Right renal pelvis (tissue), 4 donors: ENCODE measurements at places on chromosomes 7 and 10. TPM values are rescaled to one million over a fixed set of nuclear protein-coding genes. Genes with fewer than 3 reads are reported as not detected.

Gene PNLIPRP3
- not detected for polyA plus RNA-seq

Gene PLAU
- 24.2 TPM for polyA plus RNA-seq

Gene CLDN15
- polyA plus RNA-seq, result 11.9 TPM

Gene IRF5
- 7.4 TPM for polyA plus RNA-seq

Gene MSMB
- polyA plus RNA-seq, result not detected

Gene TRPV5
- polyA plus RNA-seq, result 0.58 TPM

Gene AKR1C4
- not detected for polyA plus RNA-seq

Gene PROSER2
- polyA plus RNA-seq, result 6.2 TPM

Gene MYO1G
- 0.51 TPM for polyA plus RNA-seq

Gene NPTX2
- 3.1 TPM for polyA plus RNA-seq

Gene AGR2
- 87.7 TPM for polyA plus RNA-seq

Gene TMEM236
- 0.14 TPM for polyA plus RNA-seq

Gene C10orf67
- polyA plus RNA-seq, result 2.4 TPM

Gene CASTOR2
- 7.2 TPM for polyA plus RNA-seq

Gene AGR3
- polyA plus RNA-seq, result 2.0 TPM

Gene MALRD1
- polyA plus RNA-seq, result 2.8 TPM

Gene HHEX
- polyA plus RNA-seq, result 10.9 TPM

Gene PRPS1L1
- not detected for polyA plus RNA-seq

Gene SRI
- 171 TPM for polyA plus RNA-seq

Gene MSS51
- 1.6 TPM for polyA plus RNA-seq

Gene COL13A1
- 24.8 TPM for polyA plus RNA-seq

Gene NEURL1
- polyA plus RNA-seq, result 1.7 TPM

Gene EFCAB10
- 2.3 TPM for polyA plus RNA-seq

Gene AGAP5
- 14.2 TPM for polyA plus RNA-seq

Gene NPSR1
- polyA plus RNA-seq, result not detected

Gene CUTC
- polyA plus RNA-seq, result 25.9 TPM

Gene HOXA1
- 2.3 TPM for polyA plus RNA-seq

Gene PNLIPRP2
- polyA plus RNA-seq, result 0.05 TPM

Gene TET1
- polyA plus RNA-seq, result 10.6 TPM

Gene HOXA10
- 166 TPM for polyA plus RNA-seq

Gene JCAD
- polyA plus RNA-seq, result 31.8 TPM

Gene NXPH1
- not detected for polyA plus RNA-seq

Gene LDB1
- polyA plus RNA-seq, result 115 TPM

Gene FGL2
- polyA plus RNA-seq, result 64.2 TPM

Gene STEAP2
- polyA plus RNA-seq, result 11.3 TPM

Gene C10orf62
- polyA plus RNA-seq, result 0.44 TPM

Gene GNAT3
- not detected for polyA plus RNA-seq

Gene C10orf105
- 0.16 TPM for polyA plus RNA-seq

Gene MKI67
- polyA plus RNA-seq, result 46.6 TPM

Gene LGI1
- 4.5 TPM for polyA plus RNA-seq

Gene AZGP1
- polyA plus RNA-seq, result 64.0 TPM

Gene KCNH2
- 18.3 TPM for polyA plus RNA-seq

Gene PTPRN2
- polyA plus RNA-seq, result 9.2 TPM

Gene ASB10
- polyA plus RNA-seq, result not detected
